Cardiac muscle cell (in vitro differentiated cells and primary cell): ENCODE measurements at places on chromosomes 4 and X.
A peak's percentile ranks its signal among the peaks of the same experiment; 100 is the strongest.

GRCh38 chrX:54808109-54808604, 612 bp downstream of the MAGED2 start:
- DNase-seq, result peak; percentile 72

- DNase-seq, result no peak
These were observed 175.5 kb downstream of the CAMK2D start for GRCh38 chr4:113586072-113586471.

DNA sequence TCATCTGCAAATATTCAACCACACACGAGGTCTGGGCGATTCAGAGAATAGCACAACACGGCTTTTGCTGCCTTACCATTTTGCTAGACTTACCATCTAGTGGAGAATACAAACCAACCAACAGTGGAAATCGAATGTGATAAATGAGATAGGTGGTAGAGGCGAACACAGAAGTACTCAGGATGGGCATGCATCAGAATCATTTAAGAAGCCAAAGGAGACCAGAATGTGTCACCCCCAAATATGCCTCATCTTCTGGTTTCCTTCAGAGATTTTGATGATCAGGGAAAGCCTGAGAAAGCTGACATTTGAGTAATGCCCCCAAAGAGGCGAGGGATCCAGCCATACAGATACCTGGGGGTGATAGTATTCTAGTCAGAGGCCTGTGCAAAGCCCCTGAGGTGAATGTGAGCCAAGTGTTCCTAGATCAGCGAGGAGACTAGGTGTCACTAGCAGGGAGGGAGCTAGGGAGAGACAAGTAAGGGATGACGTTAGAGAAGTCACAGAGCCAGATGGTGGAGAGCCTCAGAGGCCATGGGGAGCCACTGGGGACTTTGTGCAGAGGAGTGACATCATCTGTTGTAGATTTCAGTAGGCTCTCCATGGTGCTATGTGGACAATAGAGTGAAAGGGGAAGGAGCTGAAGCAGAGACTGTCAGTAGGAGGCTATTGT, 1.7 kb downstream of the MTMR1 start:
- no peak for DNase-seq

DNA sequence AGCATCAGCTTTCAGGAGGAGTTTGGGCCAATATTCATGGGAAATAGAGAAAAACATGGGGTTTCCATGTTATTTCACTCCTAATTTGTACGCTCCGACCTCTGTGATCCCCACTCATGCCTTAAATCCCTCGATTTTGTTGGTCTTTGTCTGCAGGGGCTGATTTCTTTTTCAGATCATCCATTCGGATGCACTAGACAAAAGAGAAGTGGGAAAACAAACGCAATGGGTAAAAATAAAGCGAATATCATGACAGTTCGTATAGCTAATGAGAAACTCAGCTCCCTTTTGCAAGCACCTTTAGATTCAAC, 139.1 kb upstream of the PLAC1 start:
- DNase-seq, result no peak

DNA sequence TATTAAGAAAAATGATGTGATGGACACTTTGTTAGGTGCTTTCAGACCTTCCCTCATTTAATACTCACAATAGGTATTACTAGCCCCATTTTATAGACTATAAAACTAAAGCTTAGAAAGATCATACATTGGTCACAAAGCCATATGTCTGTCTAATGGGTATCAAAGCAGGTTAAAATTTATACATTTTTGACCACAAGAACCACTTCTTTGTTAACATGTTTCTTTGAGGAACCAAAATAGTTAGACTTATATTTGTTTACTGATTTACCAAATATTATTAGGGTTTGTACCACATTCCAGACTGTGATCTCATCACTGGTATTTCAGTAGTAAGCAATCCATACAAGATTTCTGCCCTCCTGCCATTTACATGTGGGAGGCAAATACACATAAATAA, 363.3 kb downstream of the NAF1 start:
- DNase-seq, result no peak

- DNase-seq, result no peak
These were observed 27.6 kb downstream of the CYLC1 start for GRCh38 chrX:83888585-83888984.

GRCh38 chr4:14524276-14524675, 478.0 kb upstream of the CPEB2 start:
- DNase-seq, result no peak

DNA sequence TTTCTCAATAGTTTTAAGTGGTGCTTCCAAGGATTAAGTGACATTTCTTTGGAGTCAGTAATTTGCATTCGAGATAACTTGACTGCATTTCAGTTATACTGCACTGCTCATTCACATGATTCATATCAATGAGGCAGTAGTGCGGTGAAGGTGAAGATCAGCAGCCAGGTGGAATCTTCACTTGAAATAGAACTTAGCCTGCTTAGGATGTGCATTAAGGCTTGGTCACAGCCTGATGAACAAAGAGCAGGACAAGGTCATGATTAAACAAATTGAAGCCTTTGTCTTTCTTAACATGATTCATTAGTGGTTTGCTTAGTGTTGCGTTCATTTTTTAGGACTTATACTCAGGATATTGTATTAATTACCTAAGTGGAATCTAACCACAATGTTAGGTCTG, 212.1 kb upstream of the GALNTL6 start:
- DNase-seq, result no peak

- DNase-seq, result no peak
These were observed 654.6 kb downstream of the RAPGEF2 start for GRCh38 chr4:159757499-159757898.

- no peak for DNase-seq
These were observed 447.9 kb upstream of the TECRL start for GRCh38 chr4:64857198-64857597.

- DNase-seq, result peak; percentile 18
These were observed 11.0 kb downstream of the STIM2 start for GRCh38 chr4:26871611-26872010.

GRCh38 chr4:48432017-48432416, 51.1 kb upstream of the SLC10A4 start:
- no peak for DNase-seq

GRCh38 chrX:48488034-48488433, 12.0 kb downstream of the FTSJ1 start:
- no peak for DNase-seq

DNA sequence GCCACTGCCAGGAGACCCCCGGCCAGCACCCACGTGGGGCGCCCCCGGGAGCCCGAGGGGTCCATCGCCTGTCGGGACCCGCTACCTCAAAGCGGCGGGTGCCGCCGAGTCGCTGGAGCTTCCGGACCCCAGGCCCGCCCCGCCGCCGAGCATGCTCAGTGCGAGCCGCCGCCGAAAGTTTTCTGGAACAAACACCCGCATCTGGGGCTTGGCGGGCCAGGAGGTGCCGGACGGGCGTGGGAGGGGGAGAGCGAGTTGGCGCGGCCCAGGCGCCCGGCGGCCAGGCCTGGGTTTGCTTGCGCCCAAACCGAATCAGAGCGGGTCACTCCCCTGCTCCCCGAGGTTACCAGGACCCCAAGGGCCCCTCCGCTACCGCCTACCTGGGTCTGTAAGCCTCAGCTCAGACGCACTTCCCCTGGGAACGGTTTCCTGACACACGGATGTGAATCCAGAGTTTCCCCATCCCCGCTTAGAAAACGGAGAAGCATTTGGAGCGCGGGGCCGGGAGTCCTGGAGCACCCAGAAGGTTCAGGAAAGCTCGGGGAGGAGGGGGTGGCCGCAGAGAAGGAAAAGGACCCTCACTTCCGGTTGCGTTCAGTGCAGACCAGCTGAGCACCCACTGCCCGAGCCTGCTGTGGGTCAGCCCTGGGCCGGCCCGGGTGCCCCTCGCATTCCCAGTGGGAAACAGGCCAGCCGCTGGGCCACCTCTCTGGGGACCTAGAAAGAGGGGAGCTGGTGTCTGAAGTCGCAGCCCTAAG, at the start of gene EVC2:
Gene EVC2, minus strand, starts transcription at position 111 of the 758 bp plus-strand sequence. Its CDS starts 46 bp downstream, at position 65.
- peak; percentile 54 for DNase-seq

GRCh38 chr4:76090241-76090691, 15.8 kb downstream of the ART3 start:
- DNase-seq, result peak; percentile 89
